Neural progenitor cell (in vitro differentiated cells): ENCODE measurements at places on chromosomes 4 and X. TPM values are rescaled to one million over a fixed set of nuclear protein-coding genes. Genes with fewer than 3 reads are reported as not detected.
A peak's percentile ranks its signal among the peaks of the same experiment; 100 is the strongest.

DNA sequence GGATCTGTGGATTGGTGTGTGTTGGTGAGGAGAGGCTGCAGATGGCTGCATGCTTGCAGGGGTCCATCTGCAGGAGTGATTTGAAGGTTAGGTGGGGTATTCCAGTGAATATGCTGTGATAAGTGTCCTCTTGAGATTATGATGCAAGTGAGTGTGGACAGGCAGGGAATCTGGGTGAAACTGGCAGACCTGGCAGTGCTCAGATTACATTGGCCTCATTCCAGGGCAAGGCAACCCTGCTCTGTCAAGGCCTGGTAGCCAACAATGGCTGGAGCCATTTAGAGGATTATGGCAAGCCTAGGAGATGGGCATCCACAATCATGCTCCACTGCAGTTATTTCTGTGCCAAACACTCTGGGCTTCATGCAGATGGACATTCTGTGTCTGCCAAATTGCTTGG lies 113.9 kb downstream of the RTL3 start:
- no peak for DNase-seq

Gene ZNF630
- 2.1 and 2.4 TPM in 2 replicates for total RNA-seq

Gene PFKFB1
- total RNA-seq = 0.17 and 0.74 TPM in 2 replicates

Gene MSN
- total RNA-seq = 97.4 and 131 TPM in 2 replicates

GRCh38 chr4:162347156-162347841 lies 183.5 kb upstream of the FSTL5 start:
- DNase-seq = no peak

Gene FAM241A
- total RNA-seq = 0.03 TPM in 1 of 2 replicates, not detected in the other

Gene VEGFC
- total RNA-seq = 1.3 and 1.6 TPM in 2 replicates

DNA sequence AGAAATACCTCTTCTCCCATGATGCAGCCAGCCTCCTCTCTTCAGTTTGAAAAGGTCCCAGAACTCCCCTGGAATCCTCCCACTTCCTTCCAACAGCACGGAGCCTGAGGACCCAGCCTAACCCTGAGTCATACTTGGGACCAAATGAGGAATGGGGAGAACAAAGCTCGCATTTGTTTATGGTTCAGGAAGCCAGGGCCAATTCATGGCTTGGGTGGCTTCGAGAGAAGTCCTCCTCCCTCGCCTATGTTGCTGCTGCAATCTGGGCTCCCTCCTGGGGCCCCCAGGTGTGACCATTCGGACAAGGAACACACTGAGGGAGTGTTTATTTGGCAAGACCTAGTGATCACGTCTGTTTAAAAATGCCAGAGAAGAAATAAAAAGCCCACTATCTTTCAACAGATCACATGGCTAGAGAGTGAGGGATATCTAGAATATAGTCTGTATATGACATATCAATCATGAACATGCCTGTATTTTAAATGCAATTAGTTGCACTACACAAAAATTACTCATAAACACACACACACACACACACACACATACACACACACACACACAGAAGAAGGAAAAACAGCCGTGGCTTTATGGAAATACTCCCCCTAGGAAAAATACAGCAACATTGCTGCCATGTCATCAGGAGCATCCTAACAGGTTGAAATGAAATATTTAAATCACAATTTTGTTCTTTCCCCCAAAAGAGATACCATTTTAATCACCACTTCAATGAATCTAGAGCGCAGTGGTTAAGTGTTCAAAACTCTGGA lies 155.7 kb upstream of the MAP3K15 start:
- peak; percentile 14 for DNase-seq

Gene NAP1L3
- total RNA-seq = 57.9 and 88.5 TPM in 2 replicates

Gene FOXR2
- not detected in 2 replicates for total RNA-seq
